Caco-2 (cell line): ENCODE measurements at places on chromosomes 7 and 10.
A peak's percentile ranks its signal among the peaks of the same experiment; 100 is the strongest.

DNA sequence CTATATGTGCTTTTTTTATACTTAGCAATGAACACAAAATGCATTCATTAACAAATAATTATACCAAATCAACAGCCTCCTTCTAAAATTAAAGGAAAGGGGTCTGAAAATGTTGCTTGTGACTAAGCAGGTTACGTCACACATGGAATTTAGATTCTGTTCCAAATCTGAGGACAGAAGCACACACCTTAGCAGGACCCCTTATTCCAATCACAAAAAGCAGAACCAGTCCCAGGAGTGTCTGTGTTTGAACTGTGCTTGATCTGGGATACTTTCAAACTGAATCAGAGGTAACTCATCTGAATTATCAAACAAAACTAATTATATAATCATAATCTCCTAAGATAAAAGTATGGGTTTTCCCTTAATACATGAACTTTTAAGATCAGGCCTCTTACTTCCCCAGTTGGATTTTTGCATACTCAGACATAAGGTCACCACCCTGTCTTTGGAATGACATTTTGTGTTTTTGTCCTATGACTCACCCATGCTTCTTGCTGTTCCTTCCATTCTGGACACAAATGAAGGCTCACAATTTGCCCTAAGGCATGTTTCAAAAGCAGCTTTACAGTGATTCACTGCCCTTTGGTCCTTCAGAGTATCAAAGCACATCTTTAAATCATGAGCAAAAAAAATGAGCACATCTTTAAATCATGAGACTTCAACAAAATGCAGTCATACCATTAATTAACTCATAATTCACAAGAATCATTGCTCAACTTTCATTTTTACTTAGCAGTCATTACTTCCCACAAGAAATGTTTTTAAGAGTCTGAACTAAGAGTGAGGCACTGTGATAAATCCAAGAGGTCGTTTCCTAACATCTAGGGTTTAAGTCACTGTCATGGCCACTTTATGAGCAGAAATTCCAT lies 35.5 kb downstream of the SEMA3C start:
- peak; percentile 73 for DNase-seq

DNA sequence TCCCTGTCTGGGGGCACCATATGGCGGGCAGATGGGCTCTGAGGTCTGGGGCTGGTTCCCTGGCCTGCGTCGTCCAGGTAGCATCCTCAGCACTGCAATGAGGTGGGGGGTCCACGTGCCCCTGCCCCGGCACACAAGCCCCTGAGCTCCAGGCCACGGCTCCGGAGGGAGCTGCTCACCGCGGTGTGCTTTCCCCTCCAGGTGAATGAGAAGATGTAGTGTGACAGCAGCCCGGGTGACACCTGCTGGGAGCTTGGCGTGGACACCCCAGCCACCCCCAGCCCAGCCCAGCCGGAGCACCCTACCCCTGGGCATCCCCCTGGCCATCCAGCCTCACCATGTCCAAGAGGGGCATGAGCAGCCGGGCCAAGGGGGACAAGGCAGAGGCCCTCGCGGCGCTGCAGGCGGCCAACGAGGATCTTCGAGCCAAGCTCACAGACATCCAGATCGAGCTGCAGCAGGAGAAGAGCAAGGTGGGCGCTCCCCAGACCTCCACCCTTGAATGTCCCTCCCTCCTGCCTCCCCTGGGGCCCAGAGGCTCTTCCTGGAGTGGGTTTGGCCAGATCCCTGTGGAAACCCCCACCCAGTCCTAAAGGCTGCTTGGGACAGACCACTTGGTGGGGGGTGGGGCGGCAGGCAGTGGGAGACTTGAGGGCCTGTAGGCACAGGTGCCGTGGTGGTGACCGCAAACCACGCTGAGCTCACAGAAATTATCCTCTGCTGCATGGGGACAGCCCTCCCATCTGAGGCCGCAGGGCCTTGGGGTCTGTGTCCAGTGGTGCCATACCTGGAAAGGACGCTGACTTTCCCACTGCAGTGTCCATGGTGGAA lies 38.9 kb downstream of the JAKMIP3 start:
- DNase-seq = no peak

DNA sequence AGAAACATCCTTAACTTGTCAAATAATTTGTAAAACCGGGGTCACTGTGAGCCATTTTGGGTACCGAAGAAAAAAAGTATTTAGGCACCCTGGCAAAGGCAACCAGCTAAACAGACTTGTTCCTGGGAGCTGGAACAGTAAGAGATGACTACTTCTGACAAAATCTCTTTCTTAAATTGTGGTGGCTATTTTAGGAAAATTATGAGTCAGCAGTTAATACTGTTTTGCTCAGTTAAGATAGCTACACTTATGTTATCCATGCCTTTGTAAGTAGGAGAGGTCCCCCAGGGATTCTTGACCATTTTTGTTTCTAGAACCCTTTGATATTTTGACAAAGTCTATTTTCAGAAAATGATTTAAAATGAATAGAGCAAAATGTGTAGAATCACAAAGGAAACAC lies 68.7 kb downstream of the TAX1BP1 start:
- DNase-seq = no peak

DNA sequence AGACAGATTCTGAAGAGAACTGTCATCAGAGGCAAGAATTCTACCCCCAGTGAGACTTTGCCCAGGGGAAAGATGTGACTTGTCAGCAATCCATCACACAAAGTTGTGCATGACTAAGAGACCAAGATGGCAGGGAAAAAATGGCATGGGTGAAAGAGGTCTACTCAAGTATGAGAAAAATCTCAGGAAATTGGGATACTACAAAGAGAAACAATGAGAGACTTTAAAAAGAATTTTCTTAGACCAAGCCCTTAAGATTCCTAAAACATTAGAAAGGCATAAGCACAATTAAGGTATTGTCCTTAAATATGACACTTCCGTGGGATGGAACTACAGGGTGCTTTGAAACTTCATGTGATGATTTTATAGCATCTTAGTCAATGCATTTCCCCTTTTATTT lies 45.6 kb upstream of the PDE1C start:
- no peak for DNase-seq

- DNase-seq = no peak
These were observed 36.5 kb upstream of the EEPD1 start for GRCh38 chr7:36116347-36117202.

- DNase-seq = no peak
These were observed 25.5 kb downstream of the NYAP1 start for GRCh38 chr7:100509231-100509630.

- no peak for DNase-seq
These were observed 379.8 kb downstream of the GRID1 start for GRCh38 chr10:85986777-85987176.

GRCh38 chr7:116629051-116629463 lies 42.9 kb upstream of the MET start:
- no peak for DNase-seq

DNA sequence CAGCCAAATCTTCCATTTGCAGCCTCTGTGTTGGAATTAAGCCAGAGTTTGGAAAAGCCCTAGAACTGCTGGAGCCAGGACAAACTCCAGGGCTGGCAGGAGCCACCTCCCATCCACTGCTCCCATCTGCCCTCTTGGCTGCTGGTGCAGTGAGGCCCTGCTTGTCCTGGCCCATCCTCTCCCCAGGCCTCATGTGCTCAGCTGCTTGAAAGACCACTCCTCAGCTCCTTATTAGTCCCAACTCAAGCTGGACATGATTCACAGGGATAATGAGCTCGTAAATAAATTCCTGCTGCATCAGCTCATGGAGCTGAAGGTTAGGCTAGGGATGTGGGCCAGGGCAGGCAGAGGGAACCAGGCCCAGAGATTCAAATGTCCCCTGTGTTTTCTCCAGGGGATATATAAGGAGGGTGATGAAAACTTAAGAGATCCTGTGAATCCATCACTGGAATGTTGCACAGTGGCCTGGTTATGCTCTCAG lies 282.8 kb downstream of the RPS24 start:
- DNase-seq = no peak

DNA sequence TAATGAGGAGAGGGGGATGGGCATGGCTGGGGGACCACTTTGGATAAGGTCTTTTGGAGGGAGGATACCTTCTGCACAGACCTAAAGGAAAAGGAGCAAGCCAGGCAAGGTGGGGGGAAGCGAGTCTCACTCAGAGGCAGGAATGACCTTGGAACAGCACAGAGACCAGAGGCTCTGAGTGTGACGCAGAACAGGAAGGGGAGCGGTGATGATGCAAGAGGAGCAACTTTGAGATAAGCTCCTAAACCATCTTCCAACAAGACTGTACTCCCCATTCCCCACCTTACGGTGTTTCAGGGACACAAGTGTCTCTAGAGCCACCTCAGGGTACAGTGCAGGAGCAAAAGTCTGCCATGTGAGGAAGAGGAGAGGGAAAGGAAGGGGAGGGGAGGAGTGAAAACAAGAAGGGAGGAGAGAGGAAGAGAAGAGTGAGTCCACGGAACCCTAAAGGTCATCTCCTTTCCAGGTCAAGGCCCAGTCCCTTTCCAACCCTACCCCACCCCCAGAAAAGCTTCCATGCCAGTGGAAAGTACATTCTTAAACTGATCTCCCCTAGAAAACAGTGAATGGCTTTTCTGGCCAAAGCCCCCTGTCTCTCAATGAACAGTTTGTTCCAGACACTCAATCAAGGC lies 54.1 kb downstream of the JAZF1 start:
- DNase-seq = no peak

- DNase-seq = no peak
These were observed 62.7 kb downstream of the USP6NL start for GRCh38 chr10:11548768-11549099.

GRCh38 chr7:105448181-105448580 lies 59.5 kb upstream of the SRPK2 start:
- DNase-seq = no peak

DNA sequence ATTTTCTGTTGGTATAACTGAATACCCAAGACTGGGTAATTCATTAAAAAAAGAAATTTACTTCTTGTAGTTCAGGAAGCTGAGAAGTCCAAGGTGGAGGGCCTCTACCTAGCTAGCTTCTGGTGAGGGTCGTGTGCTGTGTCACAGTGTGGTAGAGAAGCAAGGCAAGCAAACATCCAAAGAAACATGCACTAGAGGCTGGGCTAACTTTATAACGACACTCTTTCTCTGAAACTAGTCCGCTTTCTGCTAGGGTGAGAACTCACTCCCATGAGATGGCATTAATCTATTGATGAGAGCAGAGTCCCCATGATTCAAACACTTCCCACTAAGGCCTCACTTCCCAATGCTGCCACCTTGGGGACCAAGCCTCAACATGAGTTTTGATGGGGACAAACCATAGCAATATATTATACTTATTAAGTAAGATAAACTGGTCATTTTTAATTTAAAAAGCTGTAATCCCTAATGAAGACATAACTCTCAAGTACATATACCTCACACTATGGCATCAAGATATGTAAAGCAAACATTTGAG lies 50.8 kb downstream of the PHYHIPL start:
- peak; percentile 34 for DNase-seq

GRCh38 chr10:124624466-124624865 lies 119.7 kb downstream of the FAM53B start:
- no peak for DNase-seq

- no peak for DNase-seq
These were observed 141.0 kb downstream of the PLXNA4 start for GRCh38 chr7:132435016-132435990.

GRCh38 chr10:110989016-110989415 lies 69.6 kb downstream of the SHOC2 start:
- no peak for DNase-seq

- DNase-seq = no peak
These were observed 14.5 kb downstream of the TMEM120A start for GRCh38 chr7:75979759-75980429.

DNA sequence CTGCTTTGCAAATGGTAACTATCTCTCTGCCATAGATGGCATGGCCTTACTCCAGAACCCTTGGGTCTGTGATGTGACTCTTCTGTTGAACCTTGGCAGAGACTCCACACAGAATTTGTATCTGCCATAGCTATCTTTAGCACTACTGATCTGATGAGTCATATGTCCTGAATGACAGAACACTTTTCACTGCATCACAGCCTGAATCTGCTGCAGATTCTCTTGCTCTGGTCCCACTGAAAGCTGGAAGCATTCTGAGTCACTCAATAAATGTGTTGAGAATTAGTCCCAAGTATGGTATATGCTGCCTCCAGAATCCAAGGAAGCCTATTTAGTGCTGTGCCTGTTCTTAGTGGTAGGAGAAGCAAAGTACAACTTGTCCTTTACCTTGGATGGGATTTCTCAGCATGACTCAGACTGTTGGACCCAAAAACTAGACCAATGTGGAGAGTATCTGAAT lies 39.5 kb upstream of the ANKRD1 start:
- no peak for DNase-seq

GRCh38 chr10:102770108-102770482 lies 26.3 kb downstream of the WBP1L start:
- DNase-seq = no peak

- no peak for DNase-seq
These were observed 8.5 kb upstream of the LRMDA start for GRCh38 chr10:75422913-75423312.

DNA sequence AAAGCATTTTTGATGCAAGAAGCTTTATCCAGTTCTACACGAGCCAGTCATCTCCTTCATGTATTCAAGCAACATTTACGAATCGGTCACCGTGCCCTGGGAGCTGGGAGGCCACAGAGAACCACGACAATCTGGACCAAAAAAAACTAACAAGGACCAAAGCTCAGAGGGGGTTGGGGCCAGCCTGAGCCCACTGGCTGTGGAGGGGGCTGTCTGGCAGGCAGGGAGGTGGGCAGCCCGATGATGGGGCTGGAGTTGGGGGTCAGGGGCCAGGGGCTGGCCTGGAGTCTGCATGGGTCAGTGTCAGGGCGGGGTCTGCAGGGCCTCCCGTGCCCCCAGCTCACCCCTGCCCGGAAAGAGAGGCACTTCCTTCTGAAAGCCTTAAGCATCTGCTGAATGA lies 12.5 kb upstream of the GRIFIN start:
- DNase-seq = no peak

DNA sequence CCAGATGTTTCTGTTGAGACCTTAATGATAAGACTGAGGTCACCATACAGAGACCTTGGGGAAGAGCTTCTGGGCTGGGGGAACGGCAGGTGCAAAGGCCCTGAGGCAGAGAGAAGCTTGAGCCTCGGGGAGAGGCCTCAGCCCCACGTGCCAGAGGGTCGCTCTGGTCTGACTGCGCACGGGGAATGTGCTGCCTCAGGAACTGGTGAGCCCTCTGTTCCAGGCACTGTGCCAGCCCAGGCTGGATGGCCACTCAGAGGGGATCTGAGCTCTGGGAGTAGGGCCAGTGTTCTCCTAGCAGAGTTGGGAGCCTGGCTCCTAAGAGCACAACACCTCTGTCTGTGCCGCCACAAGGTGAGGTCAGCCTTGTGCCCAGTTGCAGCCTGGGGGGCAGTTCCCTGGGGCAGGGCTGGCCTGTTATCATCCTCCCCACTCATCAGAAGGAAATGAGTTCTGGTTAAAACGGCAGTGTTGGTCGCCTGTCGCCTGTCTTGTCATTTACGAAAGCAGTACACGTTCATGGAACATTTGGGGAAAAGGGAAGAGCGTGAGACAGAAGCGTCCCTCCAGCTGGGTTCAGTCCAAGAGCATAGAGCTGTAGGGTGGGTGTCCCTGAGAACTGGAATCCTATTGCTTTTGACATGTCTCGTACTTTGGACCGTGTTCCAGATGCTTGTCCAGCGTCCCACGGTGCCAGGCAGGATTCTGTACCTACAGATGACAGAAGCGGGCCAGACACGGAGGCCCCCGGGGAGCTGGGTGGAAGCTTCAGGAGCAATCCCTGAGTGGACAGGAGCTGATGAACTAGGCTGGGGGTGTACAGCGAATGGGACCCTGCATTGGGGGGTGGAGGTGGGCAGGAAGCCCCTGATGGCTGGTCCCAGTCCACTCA lies 4.3 kb downstream of the TTYH3 start:
- no peak for DNase-seq

GRCh38 chr10:104937567-104937966 lies 296.5 kb downstream of the SORCS3 start:
- DNase-seq = no peak
